ENCODE measurements at places on chromosomes 16 and 17.
A peak's percentile ranks its signal among the peaks of the same experiment; 100 is the strongest.

DNA sequence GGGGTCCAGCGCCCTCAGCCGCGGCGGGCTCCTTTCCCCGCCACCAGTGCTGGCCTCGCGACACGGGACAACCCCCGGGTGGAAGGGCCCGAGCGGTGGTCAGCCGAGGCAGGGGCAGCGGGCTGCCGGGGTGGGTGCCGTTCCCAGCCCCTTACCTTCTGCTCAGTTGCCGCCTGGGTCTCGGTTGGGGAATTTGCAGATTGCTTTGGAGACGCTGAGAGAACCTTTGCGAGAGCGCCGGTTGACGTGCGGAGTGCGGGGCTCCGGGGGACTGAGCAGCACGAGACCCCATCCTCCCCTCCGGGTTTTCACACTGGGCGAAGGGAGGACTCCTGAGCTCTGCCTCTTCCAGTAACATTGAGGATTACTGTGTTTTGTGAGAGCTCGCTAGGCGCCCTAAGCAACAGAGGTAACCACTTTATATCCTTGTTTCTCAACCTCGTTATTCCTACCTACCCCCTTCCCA, 381 bp downstream of the CTNS start:
- DNase-seq: no peak

DNA sequence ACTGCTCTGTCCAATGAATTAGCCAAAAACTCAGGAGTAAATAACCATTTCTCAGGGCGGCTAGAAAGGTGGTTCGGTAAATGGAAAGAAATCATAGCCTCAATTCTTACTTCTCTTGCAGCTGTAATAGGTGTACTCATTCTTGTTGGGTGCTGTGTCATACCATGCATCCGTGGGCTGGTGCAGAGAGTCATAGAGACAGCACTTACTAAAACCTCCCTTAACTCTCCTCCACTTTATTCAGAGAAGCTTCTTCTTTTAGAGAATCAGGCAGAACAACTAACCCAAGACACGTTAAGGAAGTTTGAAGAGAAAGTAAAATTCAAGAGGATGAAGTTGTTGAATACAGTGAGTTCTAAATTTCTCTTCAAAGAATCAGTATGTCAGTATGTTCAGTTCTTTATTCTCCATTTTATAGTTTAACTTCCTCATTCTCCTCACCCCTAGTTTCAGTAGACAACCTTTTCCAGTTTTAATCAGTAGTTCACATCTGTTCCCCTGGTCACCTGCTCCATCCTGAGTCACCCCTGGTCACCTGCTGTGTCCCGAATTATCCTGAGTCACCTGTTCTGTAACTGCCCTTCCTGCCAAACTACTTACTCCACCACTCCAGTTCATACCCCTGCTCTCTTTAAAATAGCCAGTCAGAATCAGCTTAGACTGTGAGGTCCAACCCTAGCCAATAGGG, 85.9 kb downstream of the EMP2 start:
- no peak for DNase-seq

- DNase-seq: no peak
These were observed 31.6 kb downstream of the VWA3A start for GRCh38 chr16:22123759-22124490.

DNA sequence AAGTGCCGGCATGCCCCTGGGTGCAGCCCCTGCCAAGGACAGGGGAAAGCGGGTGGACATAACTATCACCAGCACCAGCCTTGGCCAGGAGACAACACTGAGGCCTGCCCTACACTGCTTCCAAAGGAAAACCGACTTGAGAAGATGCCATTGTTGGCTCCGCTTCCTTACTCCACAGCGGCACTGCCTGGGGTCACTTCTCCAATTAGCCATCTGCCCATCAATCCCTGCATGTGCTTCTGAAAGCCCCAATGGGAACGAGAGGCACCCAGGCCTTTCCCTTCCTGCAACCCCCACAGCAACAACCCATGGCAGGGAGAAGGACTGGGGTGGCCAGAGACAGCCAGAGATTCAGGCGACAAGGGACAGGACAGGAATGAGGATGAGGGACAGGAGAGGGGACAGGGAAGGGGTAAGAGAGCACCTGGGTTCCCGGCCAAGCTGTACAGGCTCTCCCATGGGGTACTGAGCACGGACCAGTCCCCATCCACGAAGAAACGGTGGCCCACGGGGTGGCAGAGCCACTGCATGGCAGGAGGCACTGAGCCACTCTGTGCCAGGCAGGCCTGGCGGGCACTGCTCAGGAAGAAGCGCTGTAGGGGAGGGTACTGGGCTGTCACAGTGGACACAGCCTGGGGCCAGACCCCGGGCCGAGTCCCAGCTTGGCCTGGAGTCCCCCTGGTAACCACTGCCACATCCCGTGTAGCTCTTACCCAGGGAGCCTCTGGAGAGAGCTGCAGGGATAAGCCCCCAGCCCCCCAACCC, 21.2 kb downstream of the SREBF1 start:
- DNase-seq: no peak

DNA sequence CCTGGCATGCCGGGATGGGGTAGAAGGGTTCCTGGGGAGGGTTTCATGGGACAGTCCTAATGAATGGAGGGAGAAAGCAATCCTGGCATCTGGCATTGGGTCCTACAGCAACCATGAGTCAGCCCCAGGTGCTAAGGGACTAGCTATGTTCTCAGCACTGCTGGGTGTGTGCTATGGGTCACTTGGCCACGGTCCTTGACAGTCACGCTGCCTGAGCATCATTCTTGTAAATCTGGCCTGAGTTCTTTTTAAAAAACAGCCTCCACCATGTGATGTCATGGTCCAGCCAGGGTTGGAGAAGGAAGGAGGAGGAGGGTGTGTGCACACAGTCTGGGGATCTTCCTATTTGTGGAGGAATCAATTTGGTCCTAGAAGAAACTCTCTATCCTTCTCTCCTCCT, 6.2 kb upstream of the RAMP2 start:
- DNase-seq: no peak

DNA sequence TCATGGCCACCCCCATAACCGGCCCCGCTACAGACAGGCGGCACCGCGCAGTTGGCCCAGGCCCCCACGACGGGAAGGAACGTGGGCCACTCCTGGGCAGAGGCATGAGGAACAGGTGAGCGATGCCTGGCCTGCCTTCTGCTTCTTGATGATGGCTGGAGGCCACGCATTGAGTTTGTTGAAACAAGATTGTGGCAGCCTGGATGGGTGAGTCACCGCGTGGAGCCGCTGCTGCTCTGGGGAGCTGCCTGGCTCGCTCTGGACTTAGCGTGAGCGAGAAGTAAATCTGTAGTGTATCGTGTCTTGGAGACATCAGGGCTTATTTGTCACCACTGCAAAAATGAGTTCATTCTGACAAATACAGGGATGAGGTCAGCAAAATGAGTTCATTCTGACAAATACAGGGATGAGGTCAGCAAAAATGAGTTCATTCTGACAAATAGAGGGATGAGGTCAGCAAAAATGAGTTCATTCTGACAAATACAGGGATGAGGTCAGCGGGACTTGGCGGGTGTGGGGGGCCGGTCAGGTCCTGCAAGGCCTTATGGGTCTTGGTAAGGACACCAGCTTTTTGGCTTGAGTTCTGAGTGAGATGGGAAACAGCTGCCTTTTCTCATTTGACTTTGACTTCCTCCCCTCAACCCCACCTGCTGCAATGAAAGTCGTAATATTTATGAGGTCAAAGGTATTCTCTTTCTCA, 93.0 kb downstream of the SEC14L1 start:
- DNase-seq: no peak

DNA sequence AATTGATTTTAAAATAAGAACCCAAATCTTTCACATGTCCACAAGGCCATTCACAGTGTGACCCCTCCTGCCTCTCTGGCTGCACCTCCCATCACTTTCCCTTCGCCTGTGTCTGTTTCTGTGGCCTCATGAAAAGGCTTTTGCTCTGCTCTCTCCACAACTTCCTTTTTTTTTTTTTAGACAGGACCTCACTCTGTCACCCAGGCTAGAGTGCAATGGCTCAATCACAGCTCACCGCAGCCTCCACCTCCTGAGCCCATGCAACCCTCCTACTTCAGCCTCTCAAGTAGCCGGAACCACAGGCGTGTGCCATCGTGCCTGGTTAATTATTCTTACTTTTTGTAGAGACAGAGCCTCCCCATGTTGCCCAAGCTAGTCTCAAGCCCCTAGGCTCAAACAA, 197.1 kb downstream of the ABCC12 start:
- no peak for DNase-seq

- no peak for DNase-seq
These were observed 10.2 kb downstream of the PITPNM3 start for GRCh38 chr17:6546069-6546718.

DNA sequence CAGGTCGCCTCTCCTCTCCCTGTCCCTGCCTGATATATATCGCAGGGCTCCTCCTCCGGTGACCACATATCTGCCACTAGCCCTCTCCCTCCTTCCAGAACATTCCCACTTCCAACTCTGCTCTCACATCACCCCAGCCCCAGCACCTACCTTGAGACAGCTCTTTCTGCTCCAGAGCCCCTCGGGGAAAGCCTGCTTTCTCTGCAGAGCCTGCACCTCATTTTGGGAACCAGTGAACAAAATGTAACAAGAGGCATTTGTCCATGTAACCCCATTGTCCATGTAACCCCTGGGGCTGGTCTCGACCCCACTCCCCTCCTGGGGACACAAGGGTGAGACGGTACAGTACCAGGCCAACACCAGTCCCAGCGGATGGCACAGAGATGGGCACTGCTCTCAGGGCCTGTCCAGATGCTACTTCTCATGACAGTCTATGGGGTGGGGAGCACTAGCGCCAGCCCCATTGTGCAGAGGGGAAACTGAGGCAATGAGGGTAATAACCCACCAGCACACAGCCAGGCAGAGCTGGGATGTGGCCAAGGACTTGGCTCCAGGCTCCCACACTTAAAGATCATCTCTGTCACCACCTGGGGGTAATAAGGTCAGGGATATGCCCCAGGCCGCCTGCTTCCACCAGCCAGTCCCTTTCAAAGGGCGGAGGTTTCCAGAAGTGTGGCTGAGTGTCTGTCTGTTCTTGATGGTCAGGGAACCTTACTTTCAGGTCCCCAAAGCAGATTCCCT, 42.9 kb downstream of the TBC1D16 start:
- no peak for DNase-seq

DNA sequence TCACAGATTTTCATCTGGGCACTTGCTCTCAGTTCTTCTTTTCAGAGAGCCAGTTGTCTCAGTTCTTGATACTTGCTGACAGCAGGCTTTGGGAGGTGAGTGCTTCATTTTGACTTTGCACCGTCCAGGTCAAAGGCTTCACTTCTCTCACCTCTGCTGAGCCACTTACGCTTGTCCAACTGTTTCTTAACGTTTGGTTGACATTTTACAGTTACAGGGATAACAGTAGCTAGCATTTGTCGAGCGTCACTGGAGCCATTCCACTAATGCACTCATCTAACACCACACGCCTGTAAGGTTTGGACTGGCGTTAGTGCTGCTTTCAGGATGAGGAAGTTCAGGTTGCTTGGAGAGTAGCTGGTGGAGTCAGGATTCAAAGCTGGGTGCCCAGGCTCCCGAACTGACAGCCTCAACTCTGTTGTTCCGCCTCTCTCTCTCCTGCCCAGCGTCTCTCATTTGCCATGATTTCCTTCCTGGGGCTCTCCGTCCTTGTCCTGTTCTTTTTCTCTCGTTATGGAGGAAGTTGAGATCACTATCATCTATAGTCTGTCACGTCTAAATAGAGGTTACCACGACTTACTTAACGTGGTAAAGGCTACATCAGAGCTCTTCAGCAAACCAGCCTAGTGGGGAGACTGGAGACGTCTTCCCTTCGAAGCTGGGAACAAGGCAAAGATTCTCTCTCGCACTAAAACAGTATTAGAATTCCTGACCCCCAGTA, 220.8 kb downstream of the RPTOR start:
- no peak for DNase-seq

- DNase-seq: no peak
These were observed 78.9 kb upstream of the PLCG2 start for GRCh38 chr16:81700071-81700779.

- DNase-seq: peak; percentile 70
These were observed 58.8 kb downstream of the SMG6 start for GRCh38 chr17:2244545-2245525.

DNA sequence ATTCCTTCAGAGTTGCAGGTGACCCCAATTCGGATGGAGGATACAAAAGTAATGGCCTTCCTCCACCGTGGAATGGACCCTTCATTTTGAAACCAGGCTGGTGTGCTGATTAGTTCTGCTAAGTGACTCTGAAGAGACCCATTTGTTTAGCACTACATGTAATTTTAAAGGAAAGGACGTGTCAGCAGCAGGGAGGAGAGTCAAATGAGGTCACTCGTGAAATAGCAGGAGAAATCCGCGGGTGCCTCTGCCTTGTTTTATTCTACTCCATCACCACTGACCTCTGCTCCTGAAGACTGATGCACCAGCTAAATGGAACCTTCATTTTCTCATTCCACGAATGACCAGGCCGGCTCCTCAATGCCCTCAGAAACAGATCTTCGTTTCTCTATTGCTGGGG, 589.2 kb downstream of the CDH11 start:
- DNase-seq: no peak

- no peak for DNase-seq
These were observed 126.2 kb downstream of the MRM1 start for GRCh38 chr17:36727577-36727976.

DNA sequence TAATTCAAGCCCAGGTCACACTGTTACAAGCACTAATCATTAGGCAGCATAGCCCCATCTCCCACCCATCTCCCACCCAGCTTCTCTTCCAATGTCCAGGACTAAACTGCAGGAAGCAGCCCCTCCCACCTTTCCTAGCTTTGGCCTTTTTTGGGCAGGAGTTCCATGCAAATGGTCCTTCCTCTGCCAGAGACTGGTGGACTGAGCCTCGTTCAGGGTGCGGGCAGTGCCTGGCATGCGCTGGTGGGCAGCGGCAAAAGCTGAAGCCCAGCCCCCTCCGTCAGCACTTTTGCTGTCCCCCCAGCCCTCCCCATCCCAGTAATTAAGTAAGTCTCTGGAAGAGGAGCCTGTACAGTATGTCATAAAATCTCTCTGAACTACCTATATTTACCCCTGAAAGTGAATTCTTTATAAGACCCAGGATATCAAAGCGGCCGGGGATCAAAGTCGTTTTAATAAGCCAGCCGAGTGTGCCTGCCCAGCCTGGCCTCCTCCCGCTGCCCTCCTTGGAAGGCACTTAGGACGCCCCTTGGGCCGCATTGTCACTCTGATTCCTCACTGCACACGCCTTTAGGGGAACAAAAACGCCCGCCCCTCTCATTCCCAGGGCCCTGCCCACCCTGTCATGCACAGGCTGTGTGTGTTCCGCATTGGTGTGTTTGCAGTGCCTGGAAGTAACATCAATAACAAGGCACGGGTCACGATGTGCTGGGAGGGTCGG, 109.9 kb downstream of the IRX5 start:
- no peak for DNase-seq

GRCh38 chr17:10233161-10233560, 34.8 kb upstream of the GAS7 start:
- no peak for DNase-seq

Data from stimulated activated CD8-positive, alpha-beta memory T cell treated with anti-CD3 and anti-CD28 coated beads, Interleukin-12 subunit alpha, Interleukin-12 subunit beta, amount 100 ng/mL, for 4 hours (primary cell).